ENCODE measurements at places on chromosomes 1 and 21.

DNA sequence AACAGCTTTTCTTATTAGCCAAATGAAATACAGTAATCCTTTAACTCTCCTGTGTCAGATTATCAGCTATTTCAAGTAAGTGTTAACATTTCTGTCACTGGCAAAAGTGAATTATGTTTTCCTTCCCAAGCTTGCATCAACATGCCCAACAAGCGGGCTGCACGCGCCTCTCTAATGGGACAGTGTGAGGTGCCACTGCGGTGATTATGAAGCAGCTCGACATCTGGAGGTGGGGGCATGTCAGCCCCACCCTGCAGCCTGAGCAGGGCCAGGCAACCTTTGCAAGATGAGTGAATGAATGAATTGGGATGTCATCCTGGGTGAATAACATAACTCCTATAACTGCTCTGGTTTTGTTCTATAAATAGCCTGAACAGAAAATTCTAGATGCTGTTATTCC lies 301.4 kb downstream of the ZNF326 start:
- no peak for DNase-seq

- no peak for DNase-seq
Measured at GRCh38 chr1:234896477-234897389, 231.9 kb downstream of the TOMM20 start.

DNA sequence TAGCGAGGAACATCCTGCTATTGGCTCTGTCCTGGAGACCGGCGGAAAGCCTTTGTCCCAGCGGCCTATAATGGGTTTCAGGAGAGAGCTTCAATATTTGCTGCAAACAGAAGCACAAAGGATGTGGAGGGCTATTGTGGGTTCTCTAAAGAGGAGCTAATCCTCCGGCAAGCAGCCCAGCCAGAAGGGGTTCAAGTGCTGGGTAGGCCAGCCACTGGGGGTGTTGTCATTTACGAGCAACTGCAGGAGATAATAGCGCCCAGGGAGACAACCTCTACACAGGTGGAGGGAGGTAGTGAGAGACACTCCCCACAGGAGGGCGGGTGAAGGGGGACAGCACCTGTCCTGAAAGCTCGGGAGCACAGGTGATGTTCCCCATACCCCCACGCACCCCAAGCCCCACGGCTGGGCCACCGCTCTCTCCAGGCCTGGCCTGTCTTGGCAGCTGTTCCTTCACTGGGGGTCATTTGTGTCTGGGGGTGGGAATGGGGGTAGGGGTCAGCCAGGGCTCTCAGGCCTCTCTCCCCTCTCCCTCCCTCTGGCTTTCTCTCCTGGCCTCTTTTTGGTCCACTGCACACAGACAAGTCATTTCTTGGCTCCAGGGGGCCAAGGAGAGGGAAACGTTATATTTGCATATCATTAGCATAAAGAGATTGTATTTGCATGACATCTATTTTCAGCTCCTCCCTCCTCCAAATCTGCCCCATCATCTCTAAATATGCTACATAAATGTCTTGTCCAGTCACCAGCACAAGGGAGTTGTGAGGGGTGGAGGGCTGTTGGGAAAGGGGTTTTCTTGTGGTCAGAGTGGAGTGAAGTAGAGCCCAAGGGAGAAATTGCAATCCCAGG lies 22.0 kb upstream of the SLC26A9 start:
- DNase-seq = no peak

GRCh38 chr21:31543191-31543590 lies 116.3 kb upstream of the SOD1 start:
- no peak for DNase-seq

DNA sequence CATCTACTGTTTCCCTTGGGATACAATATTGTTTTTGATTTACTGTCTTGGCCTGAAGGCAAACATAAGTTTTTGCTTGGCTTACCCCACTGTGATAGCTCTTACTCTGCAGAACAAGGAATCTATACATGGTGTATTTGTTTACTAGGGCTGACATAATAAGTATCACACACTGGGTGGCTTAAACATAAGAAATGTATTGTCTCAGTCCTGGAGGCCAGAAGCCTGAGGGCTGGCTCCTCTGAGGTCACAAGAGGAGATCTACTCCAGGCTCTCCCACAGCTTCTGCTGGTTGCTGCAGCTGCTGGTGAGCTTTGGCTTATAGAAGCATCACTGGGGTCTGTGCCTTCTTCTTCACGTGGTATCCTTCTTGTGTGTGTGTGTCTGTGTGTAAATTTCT lies 30.7 kb upstream of the IGSF5 start:
- no peak for DNase-seq

GRCh38 chr1:161259345-161259702 lies 779 bp downstream of the PCP4L1 start:
- DNase-seq = no peak

DNA sequence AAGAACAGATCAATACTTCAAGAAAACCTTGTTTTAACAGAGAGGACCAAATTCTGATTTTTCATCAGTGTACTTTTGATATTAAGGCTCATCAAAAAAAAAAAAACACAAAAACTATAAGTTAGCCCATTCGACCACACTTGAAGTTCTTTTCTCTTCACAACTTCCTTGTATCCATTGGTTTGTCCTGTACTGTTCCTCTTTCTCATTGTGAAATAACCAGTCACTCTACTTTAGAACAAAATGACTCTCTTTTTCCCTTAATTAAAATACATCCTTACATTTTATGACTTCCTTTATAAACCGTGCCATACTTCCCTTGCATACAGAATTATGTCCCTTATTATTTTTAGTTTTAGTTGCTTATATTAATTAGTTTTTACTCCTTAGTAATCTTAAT lies 8.4 kb downstream of the QSOX1 start:
- no peak for DNase-seq

- no peak for DNase-seq
Measured at GRCh38 chr1:203296460-203297073, 8.8 kb upstream of the BTG2 start.

DNA sequence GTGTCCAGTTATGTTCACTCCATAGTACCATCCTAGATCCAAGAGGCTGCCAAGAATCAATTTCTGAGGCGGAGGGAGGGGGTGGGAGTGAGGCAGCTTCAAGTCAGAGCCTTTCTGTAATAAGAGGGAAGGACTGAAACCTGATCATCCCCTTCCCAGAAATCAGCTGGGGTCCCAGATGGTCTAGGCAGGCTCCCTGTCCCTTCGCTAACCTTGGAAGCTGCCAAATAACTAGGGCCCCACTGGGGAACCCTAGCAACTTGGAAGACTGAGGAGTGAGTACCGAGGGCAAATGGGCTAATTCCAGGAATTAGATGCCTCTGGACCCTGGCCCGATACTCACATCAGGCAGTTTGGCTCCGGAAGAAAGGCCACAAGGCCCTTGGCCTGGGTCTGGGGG lies 113.3 kb downstream of the NAV1 start:
- DNase-seq = no peak

DNA sequence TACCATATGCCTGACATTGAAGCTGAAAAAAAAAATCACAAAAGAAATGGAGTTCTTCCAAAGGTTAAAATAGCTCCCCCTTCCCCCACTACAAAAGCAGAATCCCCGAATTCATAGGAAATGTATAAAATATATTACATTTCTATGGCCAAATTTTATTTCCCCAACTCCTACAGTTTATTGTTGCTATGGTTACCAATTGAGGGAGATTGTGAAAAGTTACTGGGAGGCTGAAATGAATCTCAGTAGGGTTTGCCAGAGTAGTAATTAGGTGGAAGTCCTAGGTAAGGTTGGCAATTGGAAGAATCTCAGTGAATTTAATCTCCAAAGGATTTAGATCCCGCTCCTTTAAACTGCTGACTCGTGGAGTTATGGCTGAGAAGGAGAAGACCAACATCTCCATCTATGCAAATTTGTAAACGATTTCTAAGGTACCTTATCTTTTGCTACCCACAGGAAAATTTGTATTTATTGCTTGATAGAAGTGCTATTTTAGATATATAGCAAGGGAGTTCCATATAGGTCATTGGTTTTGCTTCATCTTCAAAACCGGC lies 282.1 kb downstream of the BACH1 start:
- DNase-seq = no peak

GRCh38 chr1:66298464-66298863 lies 235.5 kb upstream of the SGIP1 start:
- DNase-seq = no peak

DNA sequence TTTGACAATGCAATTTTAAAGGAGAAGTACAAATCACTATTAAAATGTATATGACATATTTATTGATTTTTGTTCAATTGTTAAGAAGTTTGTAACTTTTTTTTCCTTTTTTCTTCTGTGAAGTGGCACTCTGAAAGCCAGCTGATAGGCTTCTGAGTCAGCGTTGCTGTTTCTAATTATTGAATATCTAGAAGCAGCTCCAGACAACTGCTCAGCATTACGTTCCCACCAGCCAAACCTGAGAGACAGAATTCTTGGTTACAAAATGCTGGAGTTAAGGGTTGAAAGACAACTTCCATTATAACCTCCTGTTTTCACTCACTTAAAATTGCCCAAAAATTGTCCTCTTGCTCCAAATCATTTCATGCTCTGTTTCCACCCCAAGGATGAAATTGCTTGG lies 31.4 kb upstream of the LMX1A start:
- DNase-seq = no peak

- DNase-seq = no peak
Measured at GRCh38 chr1:64473367-64473766, 3.4 kb downstream of the CACHD1 start.

DNA sequence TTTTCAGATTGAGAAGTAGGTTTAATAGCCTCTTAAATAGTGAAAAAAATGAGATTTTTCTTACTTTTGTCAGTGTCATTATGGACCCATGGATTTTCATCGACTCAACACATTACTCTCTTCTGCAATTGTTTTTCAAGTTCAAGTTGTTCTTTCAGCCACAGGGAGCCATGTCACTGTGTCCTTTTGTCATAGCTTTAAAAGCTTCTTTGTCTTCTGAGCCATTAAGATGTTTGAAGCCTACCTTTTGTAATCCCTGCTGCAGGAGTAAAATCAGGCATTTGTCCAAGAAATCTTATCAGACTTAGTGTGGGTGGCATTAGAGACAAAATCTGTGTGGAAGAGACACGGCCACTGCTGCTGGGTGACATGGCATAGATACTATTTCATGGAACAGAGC lies 92.8 kb upstream of the ZP4 start:
- no peak for DNase-seq

DNA sequence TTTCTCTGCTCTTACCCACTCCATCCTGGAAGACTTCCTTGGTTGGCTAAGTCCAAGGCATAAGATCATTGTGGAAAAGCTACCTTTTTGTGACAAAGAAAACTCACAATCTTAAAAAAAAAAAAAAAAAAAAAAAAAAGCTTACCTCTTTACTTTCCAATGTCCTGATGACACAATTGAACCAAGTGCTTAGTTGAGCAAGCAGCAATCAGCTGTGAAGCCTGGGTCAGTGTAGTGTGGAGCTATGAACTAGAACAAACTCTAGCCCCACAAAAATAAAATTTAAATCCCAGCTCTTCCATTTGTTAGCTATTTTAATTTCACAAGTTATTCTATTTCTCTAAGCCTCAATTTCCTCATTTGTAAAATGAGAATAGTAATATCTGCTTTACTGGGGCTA lies 647.6 kb downstream of the LMO4 start:
- no peak for DNase-seq

- DNase-seq = no peak
Measured at GRCh38 chr1:4853904-4854303, 199.5 kb downstream of the AJAP1 start.

DNA sequence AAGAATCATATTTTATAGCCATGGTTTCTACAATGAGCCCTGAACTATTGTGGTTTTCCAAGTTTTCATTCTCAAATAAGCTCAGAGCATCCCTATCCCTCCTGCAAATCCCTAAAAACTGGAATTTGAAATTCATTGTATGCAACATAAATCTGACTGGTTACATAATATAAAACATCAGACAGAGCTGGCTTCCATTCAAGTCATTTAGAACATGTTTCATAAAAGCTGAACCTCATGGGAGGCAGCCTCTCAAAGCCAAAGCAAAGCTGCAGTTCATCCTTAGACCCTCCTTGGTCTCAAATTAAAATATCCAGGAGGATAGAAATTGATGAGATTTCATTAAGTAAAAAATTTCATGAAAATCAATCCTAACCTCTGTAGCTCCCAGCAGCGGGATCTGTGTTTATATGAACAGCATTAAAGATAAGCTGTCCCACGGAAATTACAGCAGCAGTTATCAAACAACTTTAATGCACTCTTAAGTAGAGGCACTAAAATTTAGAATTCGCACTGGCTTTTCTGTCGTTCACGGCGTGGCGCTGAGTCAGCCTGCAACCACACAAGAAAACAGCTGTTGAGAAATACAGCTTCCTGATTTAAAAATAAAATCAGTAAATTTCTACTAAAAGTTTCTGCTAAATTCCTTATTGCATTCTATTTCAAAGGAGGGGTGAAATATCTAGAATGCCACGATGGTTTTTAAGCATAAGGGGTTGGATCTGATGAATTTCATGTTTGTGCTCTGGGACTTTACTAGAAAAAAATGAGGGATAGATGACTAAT lies 99.9 kb upstream of the TIAM1 start:
- DNase-seq = no peak

DNA sequence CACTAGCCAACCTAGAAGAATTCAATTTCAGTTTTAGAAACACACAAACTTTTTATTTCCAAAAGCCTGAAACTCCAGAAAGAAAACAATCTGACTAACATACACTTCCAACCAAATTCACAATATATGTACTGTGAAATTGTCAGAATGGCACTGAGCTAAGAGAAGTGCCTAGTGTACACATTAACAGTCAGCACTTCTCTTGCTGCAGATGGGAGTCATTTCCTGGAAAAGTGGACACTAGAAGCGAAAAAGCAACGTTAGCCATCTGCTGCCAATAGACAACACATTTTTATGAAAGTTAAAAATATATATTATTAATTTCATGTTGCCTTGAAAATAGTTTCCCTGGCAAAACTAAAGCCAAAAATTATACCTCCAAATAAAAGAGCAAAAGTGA lies 66.1 kb downstream of the EPS15 start:
- no peak for DNase-seq

GRCh38 chr1:196295766-196296165 lies 312.5 kb downstream of the KCNT2 start:
- DNase-seq = no peak

DNA sequence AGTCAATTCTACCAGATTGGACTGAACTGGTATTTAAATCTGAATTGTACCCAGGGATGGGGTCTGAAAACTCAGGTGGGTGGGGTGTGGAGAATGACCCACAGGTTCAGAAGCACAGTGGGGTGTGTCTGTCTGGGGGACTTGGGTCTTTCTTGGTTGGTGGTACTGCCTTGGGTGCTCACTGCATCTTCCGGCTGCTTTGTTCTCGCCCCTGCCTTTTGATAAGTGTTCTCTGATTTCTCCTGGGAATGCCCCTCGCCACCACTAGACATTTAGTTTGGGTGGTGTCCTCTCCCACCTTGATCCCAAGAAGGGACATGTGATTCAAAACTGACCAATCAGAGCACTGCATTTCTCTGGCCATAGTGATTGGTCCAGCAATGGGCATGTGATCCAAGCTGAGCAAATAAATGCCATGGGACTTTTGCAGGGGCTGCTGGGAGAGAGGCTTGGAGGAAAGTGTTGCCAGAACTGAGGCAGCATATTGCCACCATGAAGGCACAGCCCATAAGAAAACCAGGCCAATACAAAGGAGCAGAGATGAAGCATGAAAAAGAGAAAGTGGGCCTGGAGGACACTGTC lies 270.5 kb downstream of the NPHP4 start:
- DNase-seq = no peak

- no peak for DNase-seq
Measured at GRCh38 chr21:45504021-45504515, 38.2 kb downstream of the SLC19A1 start.
